ENCODE measurements at places on chromosomes 3 and 15. TPM values are rescaled to one million over a fixed set of nuclear protein-coding genes. Genes with fewer than 3 reads are reported as not detected.

ILDR1 gene
- total RNA-seq = not detected

CCDC13 gene
- 0.85 TPM for total RNA-seq

TNFSF10 gene
- total RNA-seq = 159 TPM

ATXN7 gene
- 88.2 TPM for total RNA-seq

SHISA5 gene
- 224 TPM for total RNA-seq

IQCF6 gene
- total RNA-seq = not detected

GOLGA6A gene
- total RNA-seq = not detected

FAM3D gene
- not detected for total RNA-seq

GPR87 gene
- not detected for total RNA-seq

GNAT1 gene
- not detected for total RNA-seq

EXD1 gene
- not detected for total RNA-seq

TUSC7 gene
- not detected for total RNA-seq

CRYGS gene
- 4.5 TPM for total RNA-seq

ZNF660 gene
- 0.65 TPM for total RNA-seq

DENND6A gene
- 30.6 TPM for total RNA-seq

PIAS1 gene
- 53.8 TPM for total RNA-seq

ELL3 gene
- 4.9 TPM for total RNA-seq

LRTM1 gene
- not detected for total RNA-seq

A4GNT gene
- total RNA-seq = not detected

CPB1 gene
- not detected for total RNA-seq

MOBP gene
- total RNA-seq = not detected

GPR62 gene
- not detected for total RNA-seq

RETNLB gene
- total RNA-seq = not detected

SPTSSB gene
- 0.08 TPM for total RNA-seq

SERINC4 gene
- 0.17 TPM for total RNA-seq

RCCD1 gene
- 31.5 TPM for total RNA-seq

FBXL22 gene
- 1.2 TPM for total RNA-seq

C3orf85 gene
- total RNA-seq = not detected

ARRDC4 gene
- total RNA-seq = 0.94 TPM

ITGA11 gene
- total RNA-seq = 0.57 TPM

CHRNA3 gene
- total RNA-seq = not detected

CHRNA7 gene
- 0.44 TPM for total RNA-seq

GOLGA8S gene
- 1.2 TPM for total RNA-seq

SLC51A gene
- not detected for total RNA-seq

TRAT1 gene
- total RNA-seq = 56.0 TPM

RBP2 gene
- not detected for total RNA-seq

DAZL gene
- total RNA-seq = not detected

GOLGA6L10 gene
- 4.2 TPM for total RNA-seq

GJD2 gene
- total RNA-seq = not detected

SOX14 gene
- total RNA-seq = not detected

CKMT1A gene
- not detected for total RNA-seq

SI gene
- total RNA-seq = not detected

OSBPL10 gene
- 0.22 TPM for total RNA-seq

PRTG gene
- total RNA-seq = not detected

PATL2 gene
- 55.2 TPM for total RNA-seq

TMEM87A gene
- 39.1 TPM for total RNA-seq

SNTN gene
- not detected for total RNA-seq

PIERCE2 gene
- total RNA-seq = not detected

TMED3 gene
- total RNA-seq = 31.8 TPM

INSYN1 gene
- not detected for total RNA-seq

ITPR1 gene
- total RNA-seq = 76.2 TPM

SAXO2 gene
- total RNA-seq = 1.3 TPM

RBM6 gene
- 147 TPM for total RNA-seq

CELSR3 gene
- total RNA-seq = 16.2 TPM

MKRN2OS gene
- not detected for total RNA-seq

RARRES1 gene
- total RNA-seq = not detected
